ENCODE measurements at places on chromosomes 11 and 22. TPM values are rescaled to one million over a fixed set of nuclear protein-coding genes. Genes with fewer than 3 reads are reported as not detected.
A peak's percentile ranks its signal among the peaks of the same experiment; 100 is the strongest.

Gene MRGPRF
- total RNA-seq: 4.6 TPM

DNA sequence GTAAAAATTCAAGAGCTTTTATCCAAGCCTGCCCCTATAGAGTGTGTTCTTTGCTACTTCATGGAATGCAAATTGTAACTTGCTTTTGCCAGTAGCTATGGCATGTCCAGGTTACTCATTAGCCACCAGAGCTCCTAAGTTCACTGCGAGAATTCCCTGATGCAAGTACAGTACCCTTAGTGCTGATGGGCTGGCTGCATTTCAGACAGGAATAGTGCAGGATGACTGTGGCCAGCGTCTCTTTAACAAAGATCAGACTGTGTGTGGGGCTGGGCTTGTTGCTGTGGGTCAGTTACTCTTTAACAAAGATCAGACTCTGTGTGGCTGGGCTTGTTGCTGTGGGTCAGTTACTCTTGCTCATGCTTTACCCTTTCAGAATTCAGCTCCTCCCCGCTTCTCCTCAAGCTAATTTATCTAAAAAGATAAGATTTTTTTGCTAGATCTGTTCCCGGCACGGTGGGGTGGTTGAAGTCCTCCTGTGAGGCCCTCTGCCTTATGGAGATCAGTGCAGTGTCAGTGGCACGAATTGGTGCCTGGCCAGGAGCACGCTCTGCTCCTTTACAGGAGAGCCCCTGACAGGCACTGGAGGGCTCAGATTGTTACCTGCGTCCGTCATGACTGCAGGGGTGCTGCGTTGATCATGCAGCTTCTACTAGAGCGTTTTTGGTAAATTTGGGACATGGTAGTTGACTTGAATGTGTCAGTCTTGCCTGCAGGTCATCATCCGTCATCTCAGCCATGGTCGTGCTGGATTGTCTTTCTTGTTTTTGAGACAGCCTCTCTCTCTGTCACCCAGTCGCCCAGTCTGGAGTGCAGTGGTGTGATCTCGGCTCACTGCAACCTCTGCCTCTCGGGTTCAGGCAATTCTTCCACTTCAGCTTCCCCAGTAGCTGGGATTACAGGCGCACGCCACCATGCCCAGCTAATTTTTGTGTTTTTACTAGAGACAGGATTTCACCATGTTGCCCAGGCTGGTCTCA lies 27.0 kb downstream of the AP2A2 start:
- no peak for DNase-seq

DNA sequence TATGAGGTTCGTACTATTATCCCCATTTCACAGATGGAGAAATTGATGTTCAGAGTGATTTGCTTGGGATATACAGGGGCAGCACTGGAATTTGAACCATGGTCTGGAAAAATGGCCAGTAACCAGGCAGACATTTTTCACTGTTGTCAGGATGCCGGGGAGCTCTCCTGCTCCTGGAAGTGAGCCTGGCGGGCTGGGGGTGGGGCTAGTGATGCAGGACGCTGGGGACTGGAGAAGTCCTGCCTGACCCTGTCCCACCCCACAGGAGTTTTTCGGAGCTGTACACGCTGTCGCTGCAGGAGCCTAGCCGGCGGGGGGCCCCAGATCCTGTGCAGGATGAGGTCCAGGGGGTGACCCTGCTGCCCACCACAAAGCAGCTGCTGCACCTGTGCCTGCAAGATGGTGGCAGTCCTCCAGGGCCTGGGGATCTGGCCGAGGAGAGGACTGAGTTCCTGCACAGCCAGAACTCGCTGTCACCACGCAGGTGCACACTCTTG lies 11.1 kb downstream of the SIPA1 start:
- DNase-seq: no peak

GRCh38 chr22:20433191-20433590 lies 4.4 kb downstream of the SCARF2 start:
- DNase-seq: peak; percentile 70

GRCh38 chr11:133635244-133635739 lies 103.0 kb upstream of the OPCML start:
- DNase-seq: no peak

DNA sequence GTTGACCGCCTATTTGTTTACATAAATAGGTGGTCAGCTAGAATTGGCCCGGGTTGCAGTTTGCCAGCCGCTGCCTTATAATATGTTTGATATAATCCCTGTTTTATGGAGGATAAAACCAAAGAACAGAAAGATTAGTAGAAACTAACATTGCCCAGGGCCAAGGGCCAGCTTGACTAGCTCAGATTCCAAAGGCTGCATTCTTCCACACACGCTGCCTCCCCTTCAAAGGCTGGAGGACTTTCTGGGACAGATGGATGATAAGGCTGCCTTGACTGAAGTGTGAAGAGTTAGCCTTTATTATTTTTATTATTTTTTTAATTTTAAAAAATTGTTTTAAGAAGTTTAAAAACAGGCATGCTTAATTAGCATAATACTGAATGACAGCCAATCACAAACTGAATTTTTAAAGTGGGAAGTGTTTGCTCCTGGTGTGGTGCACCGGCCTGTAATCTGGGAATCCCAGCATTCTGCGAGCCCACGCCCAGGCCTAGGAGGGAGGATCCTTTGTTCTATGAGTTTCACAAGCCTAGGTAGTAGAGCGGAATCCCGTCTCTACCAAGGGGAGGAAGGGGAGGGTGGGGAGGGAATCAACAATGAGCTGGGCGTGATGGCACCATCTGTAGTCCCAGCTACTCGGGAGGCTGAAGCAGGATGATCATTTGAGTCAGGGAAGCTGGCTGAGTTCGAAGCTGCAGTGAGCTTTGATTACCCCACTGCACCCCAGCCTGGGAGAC lies 114.9 kb downstream of the NAV2 start:
- no peak for DNase-seq

DNA sequence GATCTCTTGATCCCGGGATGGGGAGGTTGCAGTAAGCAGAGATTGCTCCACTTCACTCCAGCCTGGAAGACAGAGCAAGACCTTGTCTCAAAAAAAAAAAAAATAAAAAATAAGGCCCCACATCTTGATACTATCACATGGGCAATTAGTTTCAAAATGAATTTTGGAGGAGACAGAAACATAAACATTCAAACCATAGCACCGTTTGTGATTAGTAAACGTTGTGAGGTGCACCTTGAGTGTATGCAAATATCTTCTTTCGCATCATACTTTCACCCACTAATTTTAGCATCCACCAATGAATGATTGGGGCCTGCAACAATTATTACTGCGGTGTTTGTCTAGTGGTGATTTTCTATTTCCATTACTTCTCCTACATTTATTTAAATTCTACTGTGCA lies 11.0 kb upstream of the SPDYC start:
- DNase-seq: no peak

All from lower leg skin (tissue), 4 donors.